ENCODE measurements at places on chromosomes 2 and 18. TPM values are rescaled to one million over a fixed set of nuclear protein-coding genes. Genes with fewer than 3 reads are reported as not detected.

The ATOH8 gene
- not detected for total RNA-seq

The PRKAG3 gene
- total RNA-seq, result not detected

The CPO gene
- not detected for total RNA-seq

The GCG gene
- not detected for total RNA-seq

DNA sequence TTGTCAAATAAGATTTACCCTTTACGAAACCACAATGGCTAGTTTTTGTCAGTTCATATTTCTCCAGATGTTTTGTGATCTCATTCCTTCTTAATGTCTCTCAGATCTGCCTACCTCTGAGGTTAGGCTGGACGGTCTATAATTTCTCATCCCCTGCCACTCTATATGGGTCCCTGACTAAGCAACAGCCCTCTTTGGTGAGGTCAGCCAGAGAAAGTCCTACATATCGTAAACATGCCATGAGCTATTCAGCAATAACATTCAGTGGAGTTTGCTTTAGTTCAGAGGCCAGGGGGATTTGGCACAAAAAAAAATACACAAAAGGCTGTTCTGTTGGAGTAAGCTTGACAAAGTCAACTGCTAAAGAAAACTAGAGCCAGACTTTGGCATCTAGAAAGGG lies 192.1 kb upstream of the NCKAP5 start:
- no peak overlapping the region for H3K4me3 ChIP-seq
- no peak overlapping the region for H3K27ac ChIP-seq
- no peaks in the 10 kb centered on the region for H3K36me3 ChIP-seq
- DNase-seq, result no peak

GRCh38 chr2:113187771-113188170 lies 14.0 kb downstream of the PSD4 start:
- no peak overlapping the region for H3K4me3 ChIP-seq
- DNase-seq, result no peak
- H3K4me1 ChIP-seq, result peaks cover 10% of the 10 kb centered on the region
- no peaks in the 10 kb centered on the region for H3K36me3 ChIP-seq

- no peaks in the 10 kb centered on the region for H3K27me3 ChIP-seq
- no peak overlapping the region for H3K27ac ChIP-seq
- no peaks in the 10 kb centered on the region for H3K4me1 ChIP-seq
- DNase-seq, result no peak
Observed at GRCh38 chr2:54310311-54310710, 54.3 kb upstream of the TSPYL6 start.

- no peak for DNase-seq
- no peaks in the 10 kb centered on the region for H3K27me3 ChIP-seq
- no peaks in the 10 kb centered on the region for H3K36me3 ChIP-seq
- H3K27ac ChIP-seq, result no peak overlapping the region
- no peak overlapping the region for H3K4me3 ChIP-seq
Observed at GRCh38 chr18:13658436-13659204, 67.7 kb downstream of the FAM210A start.

- no peaks in the 10 kb centered on the region for H3K27me3 ChIP-seq
- no peak overlapping the region for H3K4me3 ChIP-seq
- DNase-seq, result no peak
- no peaks in the 10 kb centered on the region for H3K36me3 ChIP-seq
- no peaks in the 10 kb centered on the region for H3K4me1 ChIP-seq
Observed at GRCh38 chr2:181326661-181327060, 130.5 kb upstream of the ITGA4 start.

Measured in Caco-2 (cell line).